ENCODE measurements at places on chromosomes 3 and 15.

DNA sequence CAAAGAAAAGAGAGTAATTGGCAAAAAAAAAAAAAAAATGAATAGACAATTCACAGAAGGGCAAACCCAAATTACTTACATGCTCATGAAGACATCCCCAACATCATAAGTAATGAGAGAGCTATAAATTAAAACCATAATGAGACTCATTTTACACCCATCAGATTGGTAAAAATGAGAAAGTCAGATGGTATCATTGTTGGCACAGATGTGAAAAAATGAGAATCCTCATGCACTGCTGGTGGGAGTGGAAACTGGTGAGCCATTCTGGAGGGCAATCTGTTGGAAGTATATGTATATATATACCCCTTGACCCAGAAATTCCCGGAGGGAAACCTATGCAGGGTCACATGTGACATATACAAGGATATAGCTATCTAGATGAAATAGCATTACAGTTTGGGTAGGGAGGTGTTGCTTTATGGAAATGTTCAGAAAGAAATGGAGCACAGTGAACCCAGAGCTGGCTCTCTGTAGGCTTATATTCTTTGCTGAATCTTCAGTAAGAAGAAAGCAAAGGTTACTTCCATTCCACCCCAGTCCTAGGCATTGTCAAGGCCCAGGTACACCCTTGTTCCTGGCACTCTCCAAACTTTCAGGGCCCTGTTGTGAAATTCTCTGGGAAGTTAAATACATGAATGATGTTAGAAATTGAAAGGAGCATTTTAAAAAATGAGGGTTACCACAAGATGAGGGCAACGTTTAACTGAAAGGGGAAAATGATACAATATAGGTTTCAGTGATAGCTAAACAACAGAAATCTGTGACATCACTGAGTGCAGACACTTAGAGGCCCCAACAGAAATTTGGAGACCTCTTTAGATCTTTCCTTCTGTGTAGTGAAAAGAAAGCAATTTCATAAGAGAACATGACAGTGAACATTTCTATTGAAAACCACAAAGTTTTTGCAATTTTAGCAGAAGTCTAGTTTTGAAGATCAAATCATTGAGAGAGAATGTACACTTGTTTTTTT is 132.7 kb upstream of the TPRG1 start:
- no peak for DNase-seq

- no peak for DNase-seq
Observed at GRCh38 chr3:15295506-15295905, 36.9 kb downstream of the SH3BP5 start.

- DNase-seq = no peak
Observed at GRCh38 chr3:67798412-67798811, 144.0 kb upstream of the SUCLG2 start.

DNA sequence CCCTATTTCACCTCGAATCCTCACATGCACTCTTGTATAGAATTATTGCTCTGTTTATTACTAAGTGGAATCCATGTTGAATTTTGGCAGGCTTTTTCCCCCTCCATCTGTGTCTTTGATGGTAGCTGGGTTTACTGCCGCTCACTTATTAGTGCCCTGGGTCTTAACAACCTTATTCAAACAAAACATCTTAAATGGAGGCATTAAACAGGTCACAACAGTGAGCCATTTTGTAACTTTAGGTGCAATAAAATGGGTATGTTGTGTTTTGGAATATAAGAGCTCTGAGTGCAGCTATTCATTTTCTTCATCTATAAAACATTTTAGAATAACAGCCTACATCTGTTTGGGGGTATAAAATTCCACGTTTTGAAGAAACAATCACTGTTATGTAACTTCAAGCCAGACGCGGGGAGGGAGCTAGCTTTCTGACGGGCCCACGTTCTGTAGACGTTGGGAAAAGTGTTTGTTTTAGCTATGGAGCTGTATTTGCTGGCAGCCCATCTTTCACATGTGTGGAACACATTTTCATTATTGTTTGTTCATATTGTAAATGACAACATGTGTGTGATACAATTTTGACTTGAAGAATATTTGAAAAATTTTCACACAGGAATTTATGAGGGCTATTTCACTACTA is 122.0 kb downstream of the SLC25A26 start:
- no peak for DNase-seq

DNA sequence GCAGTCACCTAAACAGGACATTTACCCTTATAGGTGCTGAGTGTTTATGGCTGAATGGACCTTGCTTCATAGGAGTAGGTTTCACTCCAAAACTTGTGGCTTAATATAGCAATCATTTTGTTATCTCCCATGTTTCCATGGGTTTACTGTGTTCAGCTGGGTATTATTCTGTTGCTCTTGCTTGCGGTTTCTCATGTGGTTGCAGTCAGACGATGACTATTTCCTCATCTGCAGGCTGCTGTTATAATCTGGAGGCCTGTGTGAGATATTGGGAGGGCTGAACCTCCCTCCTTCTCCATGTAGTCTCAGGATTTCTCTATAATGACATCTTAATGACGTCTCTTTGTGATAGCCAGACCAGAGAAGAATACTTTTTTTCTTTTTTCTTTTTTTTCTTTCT is 98.1 kb downstream of the ZPLD1 start:
- no peak for DNase-seq

DNA sequence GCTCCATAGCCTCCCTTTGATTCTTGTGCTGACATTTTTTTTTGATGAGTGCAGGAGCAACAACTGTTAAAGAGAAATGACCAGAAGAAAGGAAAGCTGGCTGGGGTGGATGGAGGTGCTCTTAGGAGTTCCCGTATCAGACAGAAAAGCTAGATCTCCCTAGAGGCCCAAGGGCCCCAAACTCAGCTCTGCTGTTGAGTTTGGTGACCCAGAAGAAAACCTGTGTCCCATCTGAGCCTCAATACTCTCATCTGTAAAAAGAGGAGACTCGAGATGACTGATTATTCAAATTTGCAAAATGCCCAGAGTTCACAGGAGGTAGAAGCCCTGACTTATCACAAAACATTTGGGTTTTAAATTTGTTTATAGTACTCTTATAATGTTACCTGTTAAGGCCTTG is 142.4 kb downstream of the TIGIT start:
- no peak for DNase-seq

- no peak for DNase-seq
Observed at GRCh38 chr3:47001731-47002170, 22.3 kb downstream of the NBEAL2 start.

All from stimulated activated CD4-positive, alpha-beta T cell treated with anti-CD3 and anti-CD28 coated beads, Interleukin-15, amount 100 ng/mL, for 48 hours (primary cell).